ENCODE measurements at places on chromosomes 6 and 20. TPM values are rescaled to one million over a fixed set of nuclear protein-coding genes. Genes with fewer than 3 reads are reported as not detected.

- peak; percentile 67 for ATAC-seq
Measured at GRCh38 chr6:166360243-166361076, 18.1 kb upstream of the SFT2D1 start.

DNA sequence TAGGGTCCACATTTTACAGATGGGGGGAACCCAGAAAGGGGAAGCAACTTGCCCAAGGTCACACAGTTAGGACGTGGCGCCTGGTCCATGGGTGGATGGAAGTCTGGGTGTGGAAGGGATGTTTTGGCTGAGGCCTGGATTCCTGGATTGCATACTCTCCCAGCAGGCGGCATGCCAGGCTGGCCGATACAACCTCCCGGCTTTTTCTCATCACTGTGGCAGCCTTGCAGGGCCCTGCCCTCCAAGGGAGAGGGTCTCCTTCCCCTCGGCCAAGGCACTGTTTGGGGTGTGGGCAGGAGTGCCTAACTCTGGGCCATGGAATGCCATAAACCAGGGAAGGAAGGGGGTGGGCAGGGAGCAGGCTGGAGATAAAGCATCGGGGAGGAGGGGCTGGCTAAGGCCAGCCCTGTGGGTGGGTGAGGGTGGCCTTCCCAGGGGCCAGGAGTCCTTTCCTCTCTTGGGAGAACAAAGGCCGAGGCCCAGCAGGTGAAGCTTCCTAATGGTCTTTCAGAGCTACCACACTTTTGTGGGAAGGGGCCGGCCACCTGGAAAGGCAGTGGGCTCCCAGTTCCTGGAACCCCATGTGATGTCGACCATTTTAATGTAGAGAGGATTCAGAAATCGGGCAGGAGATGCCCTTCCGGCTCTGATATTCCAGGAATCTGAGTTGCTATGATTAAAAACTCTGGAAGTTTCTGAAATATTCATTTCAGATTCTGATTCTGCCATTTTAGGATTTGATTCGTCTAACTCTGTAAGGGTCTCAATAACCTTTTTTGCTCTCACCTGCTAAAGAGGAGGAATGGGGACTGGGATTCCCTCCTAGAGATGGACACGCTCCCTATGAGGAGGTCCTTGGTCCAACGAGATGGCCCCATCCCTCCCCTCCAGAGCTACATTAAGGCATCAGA lies 4.2 kb downstream of the FOXS1 start:
- no peak for ATAC-seq

The GPR6 gene
- not detected for total RNA-seq

DNA sequence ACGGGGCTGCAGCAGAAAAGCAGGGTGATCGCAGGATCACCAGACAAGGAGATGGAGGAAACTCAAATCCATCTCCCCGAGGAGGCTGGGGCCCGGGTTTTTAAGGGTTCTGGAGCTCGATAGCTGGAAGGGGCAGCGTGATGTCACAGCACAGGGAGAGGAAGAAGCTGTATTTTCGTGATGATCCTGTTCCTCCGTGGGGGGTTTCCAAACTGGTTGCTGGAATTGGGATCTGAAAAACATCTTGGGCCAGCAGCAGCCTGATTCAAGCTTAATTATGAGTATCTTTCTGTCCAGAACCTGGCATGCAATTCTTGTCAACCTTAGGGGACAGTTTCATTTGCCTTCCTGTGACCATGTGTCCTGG lies 4.1 kb downstream of the CST7 start:
- ATAC-seq = no peak

GRCh38 chr6:104788400-104788799 lies 71.3 kb downstream of the HACE1 start:
- ATAC-seq = no peak

The REM1 gene
- not detected for total RNA-seq

DNA sequence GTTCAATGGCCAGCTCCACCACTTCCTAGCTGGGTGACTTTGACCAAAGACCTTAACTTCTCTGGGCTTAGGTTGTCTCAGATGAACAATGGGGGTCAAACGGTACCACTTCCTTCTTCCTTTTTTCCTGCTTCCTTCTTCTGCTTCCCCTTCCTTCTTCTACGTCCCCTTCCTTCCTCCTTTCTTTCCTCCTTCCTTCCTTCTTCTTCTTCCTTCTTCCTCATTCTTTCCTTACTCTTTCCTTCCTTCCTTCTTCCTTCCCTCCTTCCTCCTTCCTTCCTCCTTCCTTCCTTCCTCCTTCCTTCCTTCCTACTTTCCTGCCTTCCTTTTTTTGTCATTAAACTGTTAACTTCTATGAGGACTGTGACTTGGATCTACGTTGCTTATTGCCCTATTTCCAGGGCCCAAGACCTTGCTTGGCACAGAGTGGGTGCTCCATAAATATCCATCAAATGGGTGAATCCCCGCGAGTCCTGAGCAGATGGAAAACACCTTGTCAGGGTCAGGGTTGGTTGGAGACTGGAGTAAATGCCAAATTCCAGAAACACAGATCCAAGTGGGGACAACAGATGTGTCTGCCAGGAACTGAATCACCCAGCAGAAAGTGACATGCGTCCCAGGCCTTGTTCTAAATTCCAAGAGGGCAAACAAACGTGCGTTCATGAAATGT lies 243.3 kb downstream of the PREX1 start:
- ATAC-seq = no peak

GRCh38 chr6:138245751-138246150 lies 27.5 kb upstream of the PBOV1 start:
- no peak for ATAC-seq

The CD40 gene
- 0.43 TPM for total RNA-seq

GRCh38 chr20:6282642-6283041 lies 159.8 kb upstream of the FERMT1 start:
- ATAC-seq = no peak
